KBM-7 (cell line): ENCODE measurements at places on chromosomes 4 and X.
A peak's percentile ranks its signal among the peaks of the same experiment; 100 is the strongest.

- DNase-seq = no peak
Measured at GRCh38 chr4:74631338-74631737, 163.0 kb downstream of the BTC start.

DNA sequence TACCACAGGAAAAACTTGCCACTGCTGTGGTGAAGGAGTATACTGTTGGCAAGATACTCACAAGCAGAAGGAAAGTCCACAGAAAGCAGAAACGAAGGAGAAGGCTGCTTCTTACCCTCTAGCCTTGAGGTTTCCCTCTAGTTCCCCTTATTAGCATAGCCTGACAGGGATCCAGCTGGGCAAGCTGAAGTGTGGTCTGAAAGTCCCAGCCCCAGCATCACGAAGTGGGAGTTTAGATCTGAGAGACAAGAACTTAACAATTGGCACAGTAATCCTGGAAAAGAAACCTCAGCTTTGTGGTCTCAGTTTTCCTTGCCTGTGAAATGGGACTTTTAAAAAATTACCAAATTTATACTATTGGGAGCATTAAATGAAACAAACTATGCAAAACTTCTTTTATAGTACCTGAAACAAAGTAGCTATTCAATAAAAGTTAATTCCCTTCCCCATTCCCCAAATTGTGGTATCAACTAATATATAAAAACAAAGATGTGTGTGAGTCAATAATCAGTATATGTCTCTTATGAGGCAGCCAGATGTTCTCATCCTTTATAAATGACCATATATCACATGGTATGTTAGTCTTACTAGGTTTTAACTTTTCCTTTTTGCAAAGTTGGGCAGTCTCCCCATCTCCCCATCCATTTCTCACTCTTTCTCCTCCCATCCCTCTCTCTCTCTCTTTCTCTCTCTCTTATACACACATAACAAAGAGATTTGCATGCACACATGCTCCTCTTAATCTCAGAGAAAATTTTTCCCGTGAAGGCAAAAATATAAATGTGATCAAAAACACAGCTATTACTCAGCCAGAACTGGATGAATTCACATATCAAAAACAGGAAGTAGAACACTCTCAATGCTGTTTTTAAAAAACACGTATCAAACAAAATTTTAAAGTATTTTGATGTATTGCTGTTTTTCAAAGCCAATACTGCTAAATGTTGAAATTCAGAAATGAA, 57.8 kb downstream of the SCFD2 start:
- peak; percentile 79 for DNase-seq

DNA sequence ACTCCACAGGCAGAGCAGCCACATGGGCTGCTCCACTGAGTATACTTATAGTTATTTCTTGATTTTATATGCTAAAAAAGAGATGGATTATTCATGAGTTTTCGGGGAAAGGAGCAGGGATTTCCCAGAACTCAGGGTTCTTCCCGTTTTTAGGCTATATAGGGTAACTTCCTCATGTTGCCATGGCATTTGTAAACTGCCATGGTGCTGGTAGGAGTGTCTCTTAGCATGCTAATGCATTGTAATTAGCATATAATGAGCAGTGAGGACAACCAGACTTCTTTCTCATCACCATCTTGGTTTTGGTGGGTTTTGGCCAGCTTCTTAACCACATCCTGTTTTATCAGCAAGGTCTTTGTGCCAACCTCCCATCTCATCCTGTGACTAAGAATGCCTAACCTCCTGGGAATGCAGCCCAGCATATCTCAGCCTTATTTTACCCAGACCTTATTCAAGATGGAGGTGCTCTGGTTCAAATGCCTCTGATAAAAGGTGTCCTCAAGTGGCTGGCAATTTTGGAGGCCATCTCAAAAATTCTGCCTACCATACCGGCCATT, 213.0 kb upstream of the VEGFC start:
- DNase-seq = peak; percentile 82

DNA sequence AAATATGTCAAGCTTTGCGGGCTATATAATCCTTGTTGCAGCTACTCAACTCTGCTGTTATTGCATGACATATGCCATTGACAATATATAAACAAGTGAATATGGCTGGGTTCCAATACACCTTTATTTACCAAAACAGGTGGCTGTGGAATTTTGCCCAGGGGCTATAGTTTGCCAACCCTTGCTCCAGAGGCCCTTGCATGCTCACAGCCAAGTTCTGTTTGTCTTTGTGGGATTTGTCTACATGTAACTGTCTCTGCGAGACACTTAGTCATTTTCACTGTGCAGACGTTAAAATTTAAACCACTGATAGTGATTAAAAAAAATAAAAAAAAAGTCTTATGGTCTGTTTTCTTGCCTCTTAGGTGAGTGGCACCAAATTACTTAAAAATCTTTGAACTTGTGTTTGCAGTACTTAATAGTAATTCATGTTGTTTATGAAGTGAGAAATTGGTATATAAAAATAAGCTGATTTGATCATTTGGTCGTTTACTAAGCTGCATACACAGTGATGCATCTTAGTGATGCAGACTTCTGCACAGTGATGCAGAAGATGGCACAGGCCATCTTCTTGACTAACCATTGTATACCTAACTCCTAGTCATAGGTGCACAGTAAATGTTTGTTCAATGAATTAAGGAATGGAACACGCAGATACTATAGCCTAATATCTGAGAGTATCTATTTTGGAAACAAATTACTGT, 170.9 kb downstream of the FRMPD4 start:
- no peak for DNase-seq

DNA sequence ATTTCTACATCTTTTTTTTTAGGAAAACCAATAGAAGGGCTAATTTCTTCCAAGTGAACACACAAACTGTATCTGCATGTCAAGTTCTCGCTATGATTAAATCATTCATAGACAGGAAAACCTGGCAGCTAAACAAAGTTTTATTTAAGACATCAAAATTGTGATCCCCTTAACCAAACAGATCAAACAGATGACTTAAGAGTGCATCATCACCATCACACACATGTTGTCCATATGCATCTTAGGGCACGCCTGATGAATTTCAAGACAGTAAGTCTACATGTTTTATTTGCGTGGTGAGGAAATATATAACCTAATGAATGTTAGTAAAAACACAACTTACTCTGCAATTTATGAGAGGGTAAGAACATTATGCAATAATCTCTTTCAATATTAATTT, 317.0 kb upstream of the ANXA10 start:
- no peak for DNase-seq

DNA sequence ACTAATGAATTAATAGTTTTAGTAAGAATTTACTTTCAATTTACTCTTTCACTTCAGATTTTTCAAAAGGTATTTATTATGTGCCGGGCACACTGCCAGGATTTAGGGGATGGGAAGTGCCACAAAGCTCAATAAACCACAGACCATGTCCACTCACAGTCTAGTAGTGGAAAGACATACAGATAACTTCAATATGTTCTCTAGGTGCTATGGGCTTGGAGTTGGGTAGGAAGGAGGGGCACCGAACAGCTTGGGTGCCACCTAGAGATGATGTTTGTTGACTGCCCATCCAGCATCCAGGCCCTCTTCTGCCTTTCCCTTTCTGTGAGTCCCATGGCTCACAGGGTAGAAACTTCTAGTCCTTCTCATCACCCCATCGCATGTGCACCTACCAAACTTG, 17.8 kb downstream of the MFAP3L start:
- DNase-seq = peak; percentile 33

GRCh38 chr4:99821918-99822503, 5.4 kb downstream of the DAPP1 start:
- DNase-seq = peak; percentile 77

- DNase-seq = peak; percentile 22
Measured at GRCh38 chr4:1249731-1250526, 999 bp upstream of the CTBP1 start.

- no peak for DNase-seq
Measured at GRCh38 chrX:73213734-73214425, 771 bp downstream of the NAP1L2 start.

- no peak for DNase-seq
Measured at GRCh38 chr4:187470061-187470460, 525.5 kb upstream of the ZFP42 start.

- no peak for DNase-seq
Measured at GRCh38 chr4:109846395-109847098, 1.4 kb upstream of the LRIT3 start.

GRCh38 chr4:5220028-5220427, 168.7 kb downstream of the STK32B start:
- peak; percentile 31 for DNase-seq

DNA sequence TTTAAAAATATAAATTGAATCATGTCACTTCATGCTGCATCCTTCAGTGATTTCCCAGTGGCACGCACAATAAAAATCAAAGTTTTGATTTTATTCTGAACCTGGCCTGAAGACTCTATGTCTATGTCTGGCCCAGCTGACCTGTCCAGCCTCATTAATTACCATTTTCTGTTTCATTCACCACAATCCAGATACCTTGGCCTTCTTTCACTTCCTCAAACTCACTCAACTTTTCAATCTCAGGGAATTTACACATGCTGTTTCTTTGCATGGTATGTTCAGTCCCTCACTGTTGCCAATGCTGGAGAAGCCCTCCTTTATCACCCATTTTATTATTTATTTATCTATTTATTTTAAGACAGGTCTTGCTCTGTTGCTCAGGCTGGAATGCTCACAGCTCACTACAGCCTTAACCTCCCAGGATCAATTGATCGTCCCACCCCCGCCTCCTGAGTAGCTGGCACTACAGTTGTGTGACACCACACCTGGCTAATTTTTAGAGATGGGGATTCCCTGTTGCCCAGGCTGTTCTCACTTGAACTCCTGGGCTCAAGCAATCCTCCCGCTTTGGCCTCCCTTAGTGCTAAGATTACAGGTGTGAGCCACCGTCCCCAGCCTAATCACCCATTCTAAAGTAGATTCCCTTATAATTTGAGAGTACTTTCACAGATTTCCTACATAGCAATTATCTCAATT, 43.1 kb downstream of the ZGRF1 start:
- DNase-seq = no peak

- no peak for DNase-seq
Measured at GRCh38 chr4:41349021-41349420, 92.3 kb downstream of the UCHL1 start.

GRCh38 chrX:122512561-122513072, 671.5 kb upstream of the GRIA3 start:
- no peak for DNase-seq

DNA sequence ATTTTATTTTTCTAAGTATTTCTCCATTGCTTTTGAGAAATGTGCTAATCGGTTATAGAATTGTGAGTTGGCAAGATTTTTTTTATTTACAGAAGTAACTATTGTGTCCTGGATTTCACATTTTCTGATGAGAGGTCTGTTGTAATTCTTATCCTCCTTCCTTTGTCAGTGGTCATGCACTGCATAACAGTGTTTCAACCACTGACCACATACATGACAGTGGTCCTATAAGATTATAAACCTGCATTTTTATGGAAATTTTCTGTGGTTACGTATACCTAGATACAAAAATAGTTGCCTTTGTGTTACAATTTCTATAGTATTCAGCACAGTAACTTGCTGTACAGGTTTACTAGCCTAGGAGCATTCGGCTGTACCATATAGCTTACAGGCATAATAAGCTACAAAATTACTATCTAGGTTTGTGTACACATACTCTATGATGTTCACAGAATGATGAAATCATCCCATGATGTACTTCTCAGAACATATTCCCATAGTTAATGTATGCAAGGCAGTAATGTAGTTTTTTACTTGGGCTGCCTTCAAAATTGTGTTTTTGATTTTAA, 47.8 kb downstream of the APELA start:
- DNase-seq = no peak

DNA sequence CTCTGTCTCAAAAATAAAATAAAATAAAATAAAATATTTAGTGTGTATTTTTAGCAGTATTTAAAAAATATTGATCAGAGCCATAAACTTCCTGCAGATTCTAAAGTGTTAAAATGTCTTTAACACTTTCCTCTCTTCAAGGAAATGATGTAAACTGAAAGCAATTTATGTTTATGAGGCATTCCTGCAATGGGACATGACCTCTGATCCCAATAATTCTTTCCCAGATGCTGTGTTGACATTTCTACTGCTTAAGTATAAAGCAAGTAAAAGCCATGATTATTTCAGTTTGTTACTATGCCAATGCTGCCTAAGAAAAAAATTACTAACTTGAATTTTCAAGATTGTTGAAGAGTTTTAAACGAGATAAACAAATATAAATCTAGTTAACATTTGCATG, 29.0 kb downstream of the COQ2 start:
- no peak for DNase-seq

- no peak for DNase-seq
Measured at GRCh38 chrX:40018041-40018440, 79.7 kb downstream of the BCOR start.

DNA sequence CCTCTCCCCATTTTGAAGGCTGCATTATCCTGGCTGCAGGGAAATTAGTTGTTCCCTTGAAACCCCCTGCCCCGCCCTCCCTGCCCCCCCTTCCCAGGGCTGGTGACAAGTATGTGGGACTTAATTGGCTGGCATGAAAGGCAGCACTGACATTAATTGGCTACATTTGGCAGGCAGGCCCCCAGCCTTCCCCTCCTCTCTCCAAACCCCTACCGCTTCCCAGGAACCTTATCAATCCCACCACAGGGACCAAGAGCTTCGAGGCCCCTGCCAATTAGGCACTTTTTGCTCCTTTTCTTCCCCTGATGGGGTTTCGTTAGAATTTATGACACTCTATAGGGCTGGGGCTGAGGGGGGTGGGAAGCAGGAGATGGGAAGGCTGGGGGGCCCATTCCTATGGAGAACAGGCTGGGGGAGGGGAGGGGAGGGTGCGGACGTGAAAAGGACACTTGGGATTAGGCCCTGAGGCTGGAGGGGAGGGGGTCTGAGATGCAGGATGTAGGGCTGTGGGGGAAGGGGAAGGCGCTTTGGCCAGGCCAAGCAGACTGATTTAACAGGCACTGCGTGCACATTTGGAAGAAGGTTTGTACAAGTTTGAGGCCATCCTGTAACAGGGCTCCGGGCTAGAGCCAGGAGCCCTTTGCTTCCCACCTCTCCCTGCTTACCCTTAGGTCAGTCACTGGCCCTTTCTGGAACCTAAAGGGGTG, 52.2 kb downstream of the EFNB1 start:
- no peak for DNase-seq

DNA sequence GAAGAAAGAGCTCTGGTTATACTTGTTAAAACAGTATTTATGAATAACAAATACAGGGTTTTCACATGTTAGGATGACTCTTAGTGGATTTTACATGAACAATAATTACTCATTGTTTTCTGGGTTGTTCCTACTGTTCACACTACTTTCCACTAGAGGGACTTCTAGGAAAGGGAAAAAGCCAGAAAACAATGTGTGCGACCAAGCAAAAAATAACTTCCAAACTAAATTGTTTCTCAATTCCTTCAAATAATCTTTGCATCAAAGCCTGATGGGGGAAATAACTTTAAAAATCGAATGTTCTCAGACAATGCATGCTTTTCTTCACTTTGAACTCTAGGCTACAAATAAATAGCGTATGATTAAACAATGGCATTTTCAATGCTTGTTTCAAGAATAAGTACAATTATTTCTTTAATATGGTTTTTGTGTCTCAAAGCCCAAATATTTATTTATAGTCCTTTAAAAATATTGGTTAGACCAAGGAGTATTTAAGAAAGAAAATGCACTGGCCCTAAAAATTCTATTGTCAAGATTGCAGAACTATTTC, 72.1 kb upstream of the ETNPPL start:
- peak; percentile 67 for DNase-seq
